ENCODE measurements at places on chromosomes 6 and 20. TPM values are rescaled to one million over a fixed set of nuclear protein-coding genes. Genes with fewer than 3 reads are reported as not detected.

The PNPLA1 gene
- not detected for total RNA-seq

DNA sequence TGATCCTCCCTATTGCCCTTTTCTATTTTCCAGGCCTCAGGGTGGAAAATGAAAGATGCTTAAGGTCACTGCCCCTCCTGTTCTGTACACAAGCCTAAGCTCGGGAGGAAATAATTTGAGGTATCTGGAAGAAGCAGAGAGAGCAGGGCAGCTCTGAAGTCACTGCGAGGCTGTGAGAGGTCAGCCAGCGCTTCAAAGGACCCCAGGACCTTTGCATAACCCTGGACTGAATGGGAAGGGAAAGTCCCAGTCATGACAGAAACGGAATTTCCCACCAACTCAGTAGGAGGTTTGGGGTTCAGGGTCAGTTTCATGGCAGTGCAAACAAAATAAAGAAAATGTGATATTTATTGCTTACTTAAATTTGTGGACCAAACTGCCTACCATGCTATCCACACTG lies 58.1 kb downstream of the LRFN2 start:
- no peak for DNase-seq

DNA sequence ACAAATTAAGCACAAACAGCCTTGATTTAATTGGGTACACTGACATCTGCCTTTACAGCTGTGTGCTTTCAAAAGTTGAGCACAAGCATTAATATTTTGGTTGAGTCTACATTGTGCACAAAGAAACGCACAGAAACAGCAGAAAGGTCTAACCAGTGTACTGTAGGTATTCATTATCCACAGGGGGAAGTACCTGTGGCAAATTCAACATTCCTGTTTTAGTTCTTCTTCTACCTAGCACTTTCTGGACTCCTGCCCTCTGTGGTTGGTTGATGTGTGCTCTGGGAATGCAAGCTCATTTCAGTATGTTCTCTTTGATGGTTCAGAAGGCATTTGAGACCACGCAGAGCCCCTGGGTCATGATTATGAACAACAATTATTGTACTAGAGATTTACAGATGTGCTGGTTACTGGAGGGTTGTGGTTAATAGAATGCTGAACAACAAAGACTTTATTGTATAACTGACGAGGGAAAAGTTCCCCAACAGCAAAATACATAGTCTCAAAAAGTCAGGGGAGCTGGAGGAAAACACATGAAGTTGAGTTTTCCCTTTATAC lies 26.6 kb upstream of the DAAM2 start:
- no peak for DNase-seq

GRCh38 chr6:11411593-11411992 lies 126.0 kb upstream of the TMEM170B start:
- no peak for DNase-seq

The SNAP25 gene
- total RNA-seq = 0.13 TPM

The GTSF1L gene
- not detected for total RNA-seq

DNA sequence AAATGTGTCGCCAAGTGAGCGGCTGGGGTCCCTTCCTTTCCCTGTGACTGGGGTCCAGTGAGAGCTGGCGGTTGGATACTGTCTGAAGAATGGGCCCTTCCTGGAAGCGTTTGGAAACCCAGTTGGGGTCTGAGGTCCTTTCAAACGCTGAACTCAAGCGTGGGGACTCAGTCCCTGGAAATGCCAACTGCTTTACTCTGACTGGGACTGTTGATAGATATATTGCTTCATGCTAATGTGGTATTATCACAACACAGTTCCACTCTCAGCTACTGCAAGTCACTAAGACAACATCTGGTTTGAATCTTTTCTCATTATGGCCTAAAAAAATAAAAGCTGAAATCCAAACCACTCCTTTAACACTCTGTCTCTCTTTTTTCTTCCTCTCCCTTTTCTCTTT lies 23.7 kb upstream of the PSMF1 start:
- no peak for DNase-seq

DNA sequence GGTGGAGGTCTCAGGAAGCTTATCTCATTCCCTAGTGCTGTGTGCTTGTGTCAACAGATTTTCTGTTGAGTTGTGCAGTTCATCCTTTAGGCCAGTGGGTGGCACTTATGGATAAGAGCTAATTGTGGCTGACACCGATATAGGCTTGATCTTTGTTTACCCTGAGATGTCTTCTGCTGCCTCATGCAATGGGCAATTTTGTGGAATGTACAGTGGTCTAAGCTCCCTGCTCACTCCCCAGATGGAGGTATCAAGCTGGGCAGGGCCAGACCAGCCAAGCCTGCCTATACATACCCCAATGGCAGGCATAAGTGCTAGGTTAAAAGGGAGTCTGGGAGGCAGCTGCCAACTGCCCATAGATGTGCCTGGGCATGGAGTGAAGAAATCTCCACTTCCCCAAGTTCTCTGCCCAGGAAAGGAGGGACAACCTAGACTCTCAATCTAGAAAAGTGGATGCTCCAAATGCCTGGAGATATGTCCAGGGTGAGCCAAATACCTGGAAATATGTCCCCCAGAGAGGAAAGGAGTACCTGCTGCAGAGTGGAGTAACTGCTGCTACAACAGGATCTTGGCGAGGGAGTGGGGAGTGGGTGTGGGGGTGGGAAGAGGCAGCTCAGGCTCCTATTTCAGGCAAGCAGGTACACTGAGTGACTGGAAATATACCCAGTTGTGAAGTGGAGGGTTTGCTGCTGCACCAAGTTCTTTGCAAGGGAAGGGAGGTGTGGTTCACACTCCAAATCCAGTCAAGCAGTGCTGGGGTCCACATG lies 53.2 kb upstream of the ARG1 start:
- peak; percentile 27 for DNase-seq

DNA sequence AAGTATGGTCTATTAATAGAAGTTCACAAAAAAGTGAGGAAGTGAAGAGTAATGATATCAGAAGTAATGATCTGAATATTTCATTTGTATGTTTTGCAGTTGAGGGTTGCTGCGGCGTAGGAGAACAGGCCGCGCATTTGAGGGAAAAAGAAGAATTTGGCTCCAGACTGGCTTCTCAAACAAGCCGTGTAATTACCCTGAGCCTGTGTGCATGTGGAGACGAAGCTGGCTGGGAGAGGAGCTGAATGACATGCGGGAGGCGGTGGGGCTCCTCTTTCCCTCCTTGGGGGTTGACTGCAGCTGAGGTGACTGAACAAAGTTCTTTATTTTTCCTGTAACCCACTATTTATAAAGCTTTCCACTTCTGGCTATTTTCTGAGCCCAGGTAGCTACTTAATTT lies 115.5 kb upstream of the AFDN start:
- DNase-seq = no peak

The MATN4 gene
- 0.22 TPM for total RNA-seq

The PSMB8 gene
- 311 TPM for total RNA-seq

The SEMG1 gene
- not detected for total RNA-seq

The SPATS1 gene
- not detected for total RNA-seq

The TOX2 gene
- total RNA-seq = 0.35 TPM

DNA sequence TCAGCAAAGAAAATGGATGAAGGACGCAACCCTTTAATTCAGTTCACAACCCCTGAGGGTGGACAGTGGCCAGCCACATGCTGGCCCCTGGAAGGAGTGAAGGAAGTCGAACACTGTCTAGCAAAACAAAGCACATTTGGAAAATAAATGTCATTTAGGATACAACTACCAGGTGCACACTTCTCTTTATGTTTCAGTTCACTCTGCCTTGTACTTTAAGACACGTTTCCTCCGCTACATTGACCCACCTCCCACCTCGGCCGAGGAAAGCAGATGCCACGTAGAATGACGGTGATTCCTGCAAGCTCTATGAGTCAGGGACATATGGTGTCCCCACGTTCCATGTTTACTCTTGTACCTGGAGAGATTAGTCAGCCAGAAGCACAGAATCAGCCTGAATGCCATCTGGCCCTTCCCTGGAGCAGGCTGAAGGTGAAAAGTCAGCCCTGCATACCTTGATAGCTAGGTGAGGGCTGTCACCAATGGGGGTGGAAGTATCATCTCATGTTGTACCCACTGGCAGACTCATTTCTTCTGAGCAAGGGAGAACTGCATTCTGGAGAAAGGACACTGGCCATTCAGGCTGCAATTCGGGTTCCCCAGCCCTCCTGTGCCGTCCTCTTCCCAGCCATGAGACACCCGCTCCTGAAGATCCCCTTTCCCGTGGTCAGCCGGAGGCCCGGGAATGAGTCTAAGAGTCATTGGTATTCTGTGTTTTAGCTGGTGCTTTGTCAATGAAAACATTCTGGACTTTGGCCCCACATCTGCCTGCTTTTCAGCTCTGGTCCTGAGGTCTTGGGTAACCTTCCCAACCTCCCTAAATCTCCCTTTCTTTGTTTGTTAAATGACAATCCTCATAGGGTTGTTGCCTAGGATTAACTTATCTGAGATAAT lies 60.6 kb downstream of the FOXA2 start:
- DNase-seq = no peak

The PGM3 gene
- total RNA-seq = 19.8 TPM

The DNAH8 gene
- 0.11 TPM for total RNA-seq

The COX4I2 gene
- not detected for total RNA-seq

DNA sequence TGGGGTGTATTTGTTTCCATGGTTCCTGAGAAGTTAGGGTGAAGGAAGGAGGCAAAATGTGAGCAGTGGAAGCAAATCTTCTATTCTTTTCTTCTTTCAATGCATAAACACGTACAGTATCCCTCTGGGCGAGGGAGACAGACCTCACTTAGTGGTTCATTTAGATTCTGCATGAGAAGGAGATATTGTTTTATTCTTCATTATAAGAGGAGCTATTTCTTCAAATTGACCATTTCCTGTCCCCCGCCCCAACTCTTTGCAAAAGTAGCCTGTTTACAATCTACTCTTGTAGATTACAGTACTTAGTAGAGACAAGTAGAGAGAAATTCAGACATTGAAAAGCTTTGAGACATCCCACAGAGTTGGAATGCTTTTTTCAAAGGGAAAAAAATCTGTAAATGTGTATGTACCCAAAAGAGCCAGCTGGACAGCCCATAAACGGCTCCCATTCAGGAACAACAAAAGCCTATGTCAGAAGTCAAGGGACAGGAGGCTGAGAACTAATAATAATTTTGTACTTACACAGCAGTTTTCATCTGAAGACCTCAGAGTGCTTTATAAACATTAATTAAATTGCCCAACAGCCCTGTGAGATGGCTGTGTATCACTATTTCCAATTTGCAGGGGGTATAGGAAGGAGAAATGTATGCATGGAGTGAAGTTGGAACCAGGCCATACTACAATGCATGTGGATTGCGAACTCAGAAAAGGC lies 23.9 kb downstream of the CD83 start:
- DNase-seq = no peak

The GPR6 gene
- total RNA-seq = not detected

All from CD8-positive, alpha-beta memory T cell (primary cell).